Foreskin keratinocyte (primary cell): ENCODE measurements at places on chromosomes 7 and 10.

DNA sequence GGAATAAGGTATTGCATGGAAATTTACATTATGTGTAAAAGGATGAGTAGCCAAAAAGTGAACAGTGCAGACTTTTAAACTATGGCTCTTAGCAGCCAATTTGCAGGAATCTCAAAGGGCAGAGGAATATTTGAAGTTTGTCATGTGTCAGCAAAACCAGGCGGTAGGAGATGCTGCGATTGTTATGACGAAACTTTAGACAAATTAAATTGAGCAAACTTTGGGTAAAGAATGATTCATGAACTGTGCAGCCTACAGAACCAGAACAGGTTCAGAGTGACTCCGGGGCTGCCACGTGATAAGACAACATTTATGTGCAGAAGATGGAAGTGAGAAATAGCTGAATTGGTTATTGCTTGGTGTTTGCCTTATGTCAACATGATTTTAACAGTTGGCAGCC is 39.2 kb upstream of the CCDC6 start:
- DNase-seq: no peak

- DNase-seq: no peak
Measured at GRCh38 chr10:109982123-109982522, 25.7 kb upstream of the ADD3 start.

DNA sequence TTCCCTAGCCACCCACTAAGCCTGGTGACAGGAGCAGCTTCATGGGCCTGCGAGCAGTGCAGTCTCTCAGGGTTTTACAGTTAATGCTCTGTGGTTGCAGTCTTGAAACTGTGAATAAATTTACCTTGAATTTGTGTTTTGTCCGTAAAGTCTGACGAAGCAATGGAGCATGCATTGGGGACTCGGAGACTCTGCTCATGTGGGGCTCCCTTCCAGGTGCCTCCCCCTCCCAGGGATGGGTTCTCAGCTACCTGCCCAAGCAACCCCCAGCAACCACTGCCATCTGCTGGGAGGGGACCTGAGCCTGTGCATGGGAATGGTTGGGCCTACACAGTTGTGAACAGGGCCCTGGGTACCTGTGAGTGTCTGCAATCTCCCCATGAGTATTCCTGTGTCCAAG is 36.3 kb upstream of the IKZF1 start:
- DNase-seq: no peak

DNA sequence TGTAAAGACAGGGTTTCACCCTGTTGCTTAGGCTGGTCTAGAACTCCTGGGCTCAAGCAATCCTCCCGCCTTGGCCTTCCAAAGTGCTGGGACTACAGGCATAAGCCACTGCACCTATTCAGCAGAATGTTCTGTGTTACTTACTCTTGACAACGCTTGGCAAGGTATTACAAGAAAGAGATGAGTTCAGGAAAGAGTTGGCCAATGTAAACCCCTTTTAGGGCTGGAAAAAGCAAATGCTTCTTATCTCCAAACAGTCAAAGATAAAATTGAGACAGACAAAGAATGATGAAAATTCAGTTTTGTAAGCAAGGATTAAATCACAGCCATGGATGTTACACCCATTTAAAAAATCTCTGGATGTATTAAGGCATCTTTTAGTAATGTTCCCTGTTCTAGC is 114.0 kb upstream of the PODXL start:
- no peak for DNase-seq

DNA sequence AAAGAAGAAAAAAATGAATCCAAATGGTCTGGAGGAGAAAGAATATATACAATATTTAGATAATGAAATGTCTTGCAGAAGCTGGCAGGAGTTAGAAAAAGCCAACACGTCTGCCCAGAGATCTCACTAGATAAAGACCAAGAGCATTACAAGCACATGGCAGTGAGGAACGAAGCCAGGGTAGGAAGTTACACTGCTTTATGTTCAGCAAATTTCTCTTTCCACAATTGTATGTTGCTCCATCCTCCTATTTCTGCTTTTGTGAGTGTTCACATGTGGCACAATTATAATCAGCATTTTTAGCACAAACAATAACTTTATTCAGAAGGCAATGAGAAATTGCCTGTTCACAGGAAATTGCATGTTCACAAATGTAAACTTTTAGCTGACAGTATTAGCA is 53.7 kb downstream of the LRRC17 start:
- DNase-seq: no peak

- DNase-seq: no peak
Measured at GRCh38 chr10:79260811-79261740, 86.2 kb upstream of the PPIF start.

GRCh38 chr7:151241755-151242096 is 6.8 kb downstream of the SMARCD3 start:
- no peak for DNase-seq

DNA sequence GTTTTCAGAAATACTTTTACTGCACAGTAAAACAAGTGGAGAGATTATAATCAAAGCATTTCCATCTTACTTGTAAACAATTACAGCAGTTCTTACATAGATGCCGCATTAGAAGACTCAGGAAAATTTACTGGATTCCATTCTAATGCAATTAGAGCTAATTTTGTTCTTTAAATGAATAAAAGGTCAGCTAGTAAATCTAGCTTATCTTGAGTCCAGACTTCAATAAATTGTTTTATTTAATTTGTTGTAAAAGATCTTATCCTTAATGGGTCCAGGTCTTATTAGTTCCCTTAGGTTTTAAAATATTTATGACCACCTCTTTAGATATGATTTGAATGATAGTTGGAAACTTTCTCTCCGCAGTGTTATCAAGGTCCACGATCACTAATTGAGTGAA is 70.2 kb upstream of the GATA3 start:
- no peak for DNase-seq

DNA sequence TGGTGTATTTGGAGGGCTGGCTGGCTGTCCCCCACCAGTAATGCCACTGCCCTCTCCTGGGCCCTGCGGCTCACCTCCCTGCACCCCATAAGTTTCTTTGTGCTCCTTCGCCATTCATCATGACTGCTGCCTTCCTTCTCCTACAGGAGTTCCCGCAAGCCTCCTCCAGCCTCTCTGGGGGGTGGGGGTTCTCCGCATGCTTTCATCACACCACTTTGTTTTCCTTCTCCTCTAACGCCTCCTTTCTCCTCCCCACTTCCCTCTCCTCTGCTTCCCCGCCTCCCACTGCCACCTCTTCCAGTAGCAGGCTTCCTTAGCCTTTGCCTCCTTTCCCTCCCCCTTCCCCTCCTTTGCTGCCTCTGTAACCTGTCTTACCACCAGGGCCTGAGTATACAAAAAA is 58.1 kb downstream of the PAX2 start:
- DNase-seq: no peak

DNA sequence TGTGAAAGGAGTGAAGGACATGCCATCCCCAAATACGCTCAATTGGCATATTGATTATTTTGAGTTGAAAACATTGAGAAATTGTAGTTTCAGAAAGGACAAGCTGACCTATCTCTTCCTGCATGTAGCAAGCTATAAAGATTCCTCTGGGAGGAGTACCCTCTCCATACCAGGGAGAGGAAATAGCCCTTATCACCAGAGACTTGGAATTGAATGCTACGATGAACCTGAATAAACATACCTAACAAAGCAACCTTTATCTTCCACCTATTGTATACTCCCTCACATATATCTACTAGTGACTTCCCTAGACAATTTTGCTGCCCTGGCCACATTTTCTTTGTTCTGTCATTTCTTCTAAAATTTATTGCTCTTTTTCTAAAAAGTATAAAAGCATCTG is 150.2 kb upstream of the EEPD1 start:
- DNase-seq: no peak

DNA sequence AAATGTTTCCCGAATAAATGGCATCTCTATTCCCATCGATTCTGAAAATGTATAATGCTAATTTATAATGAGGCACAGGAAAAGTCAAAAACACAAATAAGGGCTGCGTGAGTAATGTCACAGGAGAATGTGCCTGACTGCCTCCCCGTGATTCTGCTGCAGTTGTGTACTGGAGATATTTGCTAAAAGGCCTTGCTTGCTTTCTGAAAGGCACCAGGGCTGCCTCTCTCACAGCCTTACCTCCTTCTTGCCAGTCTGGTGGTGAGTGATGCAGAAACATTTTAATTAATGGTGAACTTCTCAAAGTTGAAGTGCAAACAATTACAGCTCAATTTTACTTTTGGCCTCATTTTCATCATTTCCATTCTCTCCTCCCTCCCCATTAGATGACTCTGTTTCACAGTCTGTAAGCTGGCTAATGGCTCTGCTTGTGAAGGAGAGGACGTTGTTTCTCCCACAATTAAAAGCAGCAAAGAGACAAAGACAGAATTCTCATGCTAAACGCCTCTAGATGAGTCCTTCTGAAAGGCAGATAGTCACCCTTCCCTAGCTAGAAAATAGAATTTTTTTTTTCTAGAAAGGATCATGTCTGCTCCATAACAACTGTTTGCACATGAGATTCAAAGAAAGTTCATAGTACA is 377.6 kb downstream of the MDFIC start:
- no peak for DNase-seq

GRCh38 chr7:153188630-153189029 is 429.1 kb downstream of the ACTR3B start:
- DNase-seq: no peak

DNA sequence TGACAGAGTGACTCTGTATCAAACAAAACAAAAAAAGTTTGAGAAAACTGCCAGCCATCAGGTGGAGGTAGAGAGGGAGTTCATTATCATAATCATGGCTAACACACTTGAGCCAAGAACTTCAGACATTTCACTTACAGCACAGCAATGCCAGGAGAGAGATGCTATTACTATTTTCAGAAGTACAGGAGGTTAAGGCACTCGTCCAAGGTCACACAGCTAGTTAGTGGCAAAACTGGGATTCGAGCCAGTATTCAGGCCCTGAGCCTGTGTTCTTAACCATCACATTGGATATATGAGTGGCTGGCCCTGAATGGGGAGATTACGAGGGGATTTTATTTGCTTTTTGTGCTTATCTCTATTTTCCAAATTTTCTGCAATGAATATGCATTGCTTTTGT is 24.8 kb upstream of the UNC5B start:
- DNase-seq: no peak

- DNase-seq: no peak
Measured at GRCh38 chr10:27618906-27619305, 114.8 kb downstream of the RAB18 start.

- DNase-seq: no peak
Measured at GRCh38 chr7:132337450-132338080, 238.7 kb downstream of the PLXNA4 start.

- no peak for DNase-seq
Measured at GRCh38 chr10:109007514-109007913, 915.8 kb downstream of the XPNPEP1 start.

GRCh38 chr10:8174762-8175161 is 120.3 kb downstream of the GATA3 start:
- no peak for DNase-seq
